Esophagus squamous epithelium (tissue), 5 donors: ENCODE measurements at places on chromosomes 6 and 20.

- no peak for DNase-seq
These were observed 124.7 kb downstream of the IRF4 start for GRCh38 chr6:516213-516612.

- no peak for DNase-seq
These were observed 208.7 kb upstream of the PRND start for GRCh38 chr20:4512891-4513550.

DNA sequence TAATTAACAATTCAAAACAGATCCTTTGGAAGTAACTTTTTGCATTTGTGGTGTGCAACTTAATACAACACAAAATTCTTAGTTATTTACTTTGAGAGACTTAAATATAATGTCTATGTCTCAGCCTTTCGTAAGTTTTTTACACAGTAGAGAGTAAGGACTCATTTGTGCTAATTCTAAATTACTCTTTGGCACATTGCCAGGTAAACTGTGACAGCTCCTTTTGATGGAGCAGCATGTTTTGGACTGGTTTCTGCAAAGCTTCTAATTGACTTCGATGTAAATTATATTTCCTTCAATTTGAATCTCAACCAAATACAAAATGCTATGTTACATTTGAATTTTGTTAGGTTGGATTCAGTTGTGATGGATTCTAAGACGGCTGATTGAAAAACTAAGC lies 450.7 kb upstream of the OPRM1 start:
- no peak for DNase-seq

DNA sequence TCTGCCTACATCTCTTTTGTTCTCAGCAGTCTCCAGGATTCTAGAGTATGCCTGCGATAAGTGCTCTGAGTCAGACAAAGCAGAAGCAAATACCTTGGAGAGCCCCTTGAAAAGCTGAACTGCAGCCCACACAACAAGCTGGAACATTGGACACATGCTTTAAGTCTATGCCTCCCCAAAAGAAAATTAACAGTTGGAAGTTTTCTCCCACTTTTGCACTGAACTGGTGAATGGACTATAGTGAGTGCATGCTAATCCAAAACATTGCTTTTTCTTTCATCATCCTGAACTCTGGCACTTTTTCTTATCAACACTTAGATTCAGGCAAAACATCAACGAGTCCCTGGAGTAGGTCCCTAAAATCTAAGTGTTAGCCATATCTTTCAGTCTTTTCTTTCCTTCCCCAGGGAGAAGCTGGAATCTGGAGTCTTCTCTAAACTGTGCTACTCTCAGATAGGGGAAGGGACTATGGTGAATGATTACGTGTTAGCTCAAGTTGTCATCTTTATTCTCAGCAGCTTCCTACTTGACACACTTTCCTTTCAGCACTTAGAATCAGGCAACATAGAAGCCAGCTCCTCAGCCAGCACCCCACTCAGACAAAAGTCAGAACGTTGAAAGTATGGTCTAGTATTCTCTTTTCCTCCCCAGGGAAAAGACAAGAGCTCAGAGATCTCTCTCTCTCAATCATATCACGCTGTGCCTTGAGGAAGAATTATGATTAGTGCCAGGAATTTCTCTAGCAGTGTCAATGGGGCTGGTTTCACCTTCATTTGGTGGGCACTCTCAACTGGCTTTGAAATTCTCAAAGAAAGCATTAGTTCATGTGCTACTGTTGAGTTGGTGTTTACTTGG lies 811.0 kb upstream of the GJE1 start:
- no peak for DNase-seq

DNA sequence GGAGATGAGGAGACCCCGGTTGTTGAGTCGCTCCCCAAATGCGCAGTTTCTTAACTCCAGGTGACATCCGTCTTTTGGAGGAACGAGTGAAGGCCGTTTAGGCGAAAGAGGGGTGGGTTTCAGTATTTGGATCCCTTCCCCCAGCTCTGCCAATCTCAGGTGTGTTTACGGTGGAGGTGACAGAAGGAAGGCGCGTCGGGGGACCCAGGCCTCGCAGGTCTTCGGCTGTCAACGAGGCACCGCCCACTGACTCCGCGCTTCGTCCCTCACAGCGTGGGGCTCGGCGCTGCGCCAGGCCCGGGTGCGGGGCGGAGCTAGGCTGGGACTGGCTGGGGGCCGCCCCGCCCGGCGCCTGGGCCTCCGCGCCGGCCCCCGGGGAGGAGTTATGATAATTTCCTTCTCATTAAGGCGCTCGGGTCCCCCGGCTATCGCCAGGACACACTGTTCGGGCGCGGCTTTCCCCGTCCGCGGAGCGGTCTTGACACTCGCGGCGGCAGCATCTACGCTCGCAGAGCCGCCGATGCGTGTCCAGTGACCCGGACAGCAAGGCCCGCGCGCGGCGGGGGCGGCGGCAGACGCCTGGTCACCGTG lies at the start of gene TFAP2C:
Gene TFAP2C (plus strand): TSS at position 434 of the 591 bp plus-strand sequence. CDS start 239 bp downstream, outside the sequence.
- no peak for DNase-seq

- no peak for DNase-seq
These were observed 59.3 kb downstream of the IL20RA start for GRCh38 chr6:136985502-136985901.

- no peak for DNase-seq
These were observed 3.1 kb downstream of the IFNGR1 start for GRCh38 chr6:137216106-137216505.

GRCh38 chr6:25774120-25774715 lies 19.7 kb downstream of the SLC17A4 start:
- no peak for DNase-seq

- DNase-seq: no peak
These were observed 18.8 kb downstream of the MRAP2 start for GRCh38 chr6:84052204-84052882.

DNA sequence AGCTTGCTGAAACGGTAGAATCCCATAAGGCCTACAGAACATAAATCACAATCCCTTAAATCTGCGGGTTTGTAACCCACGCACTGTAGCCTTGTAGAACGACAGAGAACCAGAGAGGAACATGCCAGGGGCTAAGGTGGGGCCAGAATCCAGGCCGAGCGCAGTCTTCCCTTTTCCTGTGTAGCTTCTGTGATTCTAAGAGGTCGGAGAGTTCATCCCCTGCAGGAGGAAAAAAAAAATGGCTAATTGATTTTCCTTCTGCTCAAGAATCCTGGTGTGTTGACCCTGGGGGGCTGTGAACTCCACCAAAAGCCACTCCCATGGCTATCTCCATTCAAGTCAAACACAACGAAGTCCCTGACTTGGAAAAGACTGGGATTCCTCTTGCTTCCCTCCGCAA lies 96.3 kb downstream of the SPTLC3 start:
- DNase-seq: no peak

- no peak for DNase-seq
These were observed 1.4 kb upstream of the ULBP3 start for GRCh38 chr6:150070236-150070818.

DNA sequence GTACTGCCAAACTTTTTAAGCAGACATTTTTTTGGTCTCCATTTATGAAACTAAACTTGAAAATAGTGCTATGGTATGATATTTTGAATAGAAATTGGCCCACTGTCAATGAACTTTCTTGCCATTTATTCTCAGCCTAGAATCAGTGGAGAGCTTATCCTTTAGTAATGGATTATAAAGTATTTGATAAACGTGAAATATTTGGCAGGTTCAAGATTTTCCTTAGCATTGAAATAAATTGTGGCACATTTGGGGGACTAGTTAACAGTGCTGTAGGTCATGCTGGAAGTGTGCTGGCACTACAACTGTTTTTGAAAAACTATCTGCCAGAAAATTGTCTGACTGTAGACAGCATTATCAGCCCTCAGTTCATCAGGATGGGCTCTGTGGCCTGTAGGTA lies 2.1 kb downstream of the PRSS35 start:
- DNase-seq: no peak

GRCh38 chr6:96478695-96479094 lies 42.9 kb upstream of the UFL1 start:
- no peak for DNase-seq

- no peak for DNase-seq
These were observed at the start of gene RIMS1 for GRCh38 chr6:71886184-71887005. Gene RIMS1, plus strand, starts transcription at chr6:71886550. Its CDS starts 474 bp downstream, at chr6:71887024.

DNA sequence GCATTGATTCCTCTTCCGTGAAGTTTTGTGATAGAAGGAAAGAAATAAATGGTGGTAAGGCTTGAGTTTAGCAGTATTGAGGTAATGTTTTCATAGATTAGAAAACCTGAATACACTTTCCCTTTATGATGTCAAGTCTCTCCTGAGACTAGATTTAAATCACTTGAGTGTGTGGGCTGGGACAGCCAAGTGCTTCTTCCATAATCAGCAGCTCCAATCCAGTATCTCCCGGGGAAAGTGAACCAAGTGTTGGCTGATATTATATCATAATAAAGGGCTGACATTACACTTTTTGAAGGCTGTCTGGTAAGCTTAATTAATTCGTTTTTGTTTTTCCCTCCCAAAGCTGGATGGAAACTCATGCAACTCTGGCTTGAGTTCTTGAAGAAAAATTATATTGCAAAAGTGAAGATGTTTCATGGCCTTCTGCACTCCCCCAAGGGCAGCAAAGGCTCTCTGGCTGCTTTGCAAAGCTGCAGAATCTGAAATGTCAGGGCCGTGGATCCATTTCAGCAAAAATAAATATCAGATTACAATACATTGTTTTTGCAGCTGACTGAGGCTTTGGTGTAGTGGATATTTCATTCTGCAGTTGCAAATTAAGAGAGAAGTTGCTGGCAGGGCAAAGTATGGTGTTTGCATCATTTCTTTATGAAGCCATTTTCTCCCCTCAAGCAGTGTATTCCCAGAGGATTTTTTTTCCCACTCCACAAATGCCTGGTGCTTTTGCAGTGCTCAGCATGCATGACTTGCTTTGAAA lies 101.2 kb downstream of the MKKS start:
- no peak for DNase-seq

GRCh38 chr6:84777888-84778287 lies 13.5 kb upstream of the TBX18 start:
- DNase-seq: no peak

DNA sequence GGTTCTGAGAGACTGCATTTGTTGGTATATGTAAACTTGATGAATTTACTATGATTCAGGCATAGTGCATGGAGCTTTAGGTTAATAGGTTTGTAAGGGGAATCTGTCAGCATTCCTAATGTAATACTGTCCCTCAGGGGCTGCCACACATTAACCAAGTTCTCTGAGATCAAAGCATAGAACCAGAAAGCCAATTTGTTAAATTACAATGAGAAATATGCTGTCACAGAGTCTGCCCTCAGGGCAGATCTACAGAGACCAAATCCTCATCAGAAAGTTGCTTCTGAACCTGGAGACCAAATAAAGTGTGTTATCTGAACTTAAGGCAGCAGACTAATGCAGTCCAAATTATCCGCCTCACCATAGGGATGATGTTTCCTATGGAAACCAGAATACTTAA lies 250.8 kb upstream of the HTR1E start:
- DNase-seq: no peak

DNA sequence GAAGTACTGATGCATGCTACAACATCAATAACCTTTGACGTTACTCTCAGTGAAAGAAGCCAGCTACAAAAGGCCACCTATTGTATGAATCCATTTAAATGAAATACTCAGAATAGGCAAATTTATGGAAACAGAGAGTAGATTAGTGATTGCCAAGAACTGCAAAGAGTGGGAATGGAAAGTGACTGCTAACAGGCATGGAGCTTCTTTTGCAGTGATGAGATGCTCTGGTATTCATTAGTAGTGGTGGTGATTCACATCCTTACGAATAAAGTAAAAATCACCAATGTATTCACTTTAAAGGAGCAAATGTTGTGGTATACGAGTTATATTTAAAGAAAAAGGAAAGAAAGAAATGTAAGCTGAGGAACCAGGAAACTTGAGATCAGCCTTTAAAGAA lies 126.8 kb upstream of the SAMD5 start:
- no peak for DNase-seq

- no peak for DNase-seq
These were observed 122.3 kb downstream of the RPS12 start for GRCh38 chr6:132936646-132937045.

- DNase-seq: no peak
These were observed 53.3 kb downstream of the ATG5 start for GRCh38 chr6:106272287-106272686.

GRCh38 chr20:4688305-4688704 lies 33.4 kb upstream of the PRND start:
- DNase-seq: no peak

GRCh38 chr6:100116411-100117194 lies 122.6 kb upstream of the MCHR2 start:
- DNase-seq: no peak

GRCh38 chr20:58150772-58151171 lies 77.7 kb downstream of the ANKRD60 start:
- DNase-seq: no peak

DNA sequence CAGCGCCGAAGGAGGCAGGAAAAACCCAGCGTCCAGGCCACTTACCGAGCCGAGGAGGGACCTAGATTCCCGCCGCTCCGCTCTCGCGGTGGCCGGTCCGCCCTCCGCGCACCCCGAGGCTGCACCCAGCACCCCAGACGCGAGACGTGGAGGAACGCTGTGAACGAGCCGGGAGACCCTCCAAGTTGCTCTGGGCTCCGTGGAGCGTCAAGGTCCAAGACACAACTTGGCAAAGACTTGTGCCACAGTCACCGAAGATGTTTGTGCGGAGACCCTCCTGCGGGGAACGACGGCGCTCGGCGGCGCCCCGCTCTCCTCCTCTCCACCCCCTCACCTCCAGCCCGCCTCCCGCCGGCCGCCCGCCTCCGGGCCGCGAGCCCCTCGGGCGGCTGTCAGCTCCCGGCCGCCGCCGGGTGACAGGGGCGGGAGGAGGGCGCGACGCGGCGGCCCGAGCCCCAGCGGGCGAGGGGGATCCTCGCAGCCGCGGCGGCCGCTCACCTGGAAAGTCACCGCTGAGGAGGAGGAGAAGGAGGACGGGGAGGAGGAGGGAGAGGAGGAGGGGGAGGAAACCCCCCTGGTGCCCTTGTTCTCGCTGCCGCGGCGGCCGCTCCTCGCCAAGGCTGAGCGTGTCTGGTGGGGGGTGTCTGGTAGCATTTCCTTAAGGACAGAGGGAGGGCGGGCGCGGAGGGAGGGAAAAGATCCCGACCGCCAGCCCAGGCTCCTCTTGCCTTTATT lies 637 bp upstream of the HIVEP2 start:
- no peak for DNase-seq

GRCh38 chr6:65569505-65569904 lies 137.5 kb downstream of the EYS start:
- DNase-seq: no peak

- DNase-seq: no peak
These were observed 42.8 kb upstream of the PCMTD2 start for GRCh38 chr20:64212755-64213154.

DNA sequence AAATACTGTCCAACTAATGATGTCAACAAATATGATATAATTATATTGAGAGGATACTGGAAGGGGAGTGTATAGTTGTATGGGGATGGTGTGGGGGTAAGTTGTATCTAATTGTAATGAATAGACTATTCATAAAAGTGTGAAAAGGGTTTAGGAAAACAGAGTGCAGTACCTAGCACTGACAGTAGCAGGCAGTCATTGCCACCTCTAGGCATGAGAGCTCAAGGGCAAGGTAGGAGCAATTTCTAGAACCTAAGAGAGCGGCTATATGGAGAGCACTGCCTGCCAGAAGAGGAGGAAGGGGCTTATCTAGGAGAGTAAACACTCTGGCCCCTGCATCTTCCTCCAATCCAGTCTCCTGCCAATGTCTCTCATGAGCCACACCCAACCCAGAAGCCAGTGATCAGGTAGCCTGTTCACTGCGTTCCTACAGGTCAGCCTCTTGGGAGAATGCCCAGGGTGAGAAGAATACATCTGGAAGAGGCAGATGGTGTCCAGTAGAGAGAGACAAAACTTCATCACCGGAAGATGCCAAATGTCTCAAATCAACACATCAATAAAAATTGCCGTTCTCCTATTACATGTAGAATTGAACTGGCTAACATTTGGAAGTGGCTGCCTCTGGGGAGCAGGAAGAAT lies 200.0 kb downstream of the LY86 start:
- DNase-seq: no peak
